ENCODE measurements at places on chromosomes 11 and 22. TPM values are rescaled to one million over a fixed set of nuclear protein-coding genes. Genes with fewer than 3 reads are reported as not detected.

GRCh38 chr11:30107899-30108298 lies 91.1 kb upstream of the KCNA4 start:
- DNase-seq = no peak

- DNase-seq = peak; percentile 21
Measured at GRCh38 chr11:34501500-34501899, 12.1 kb downstream of the ELF5 start.

GRCh38 chr22:37485395-37486223 lies 575 bp downstream of the MFNG start:
- no peak for DNase-seq

GRCh38 chr22:47352920-47353700 lies 590.7 kb downstream of the TBC1D22A start:
- DNase-seq = no peak

GRCh38 chr11:78838417-78838816 lies 263.8 kb upstream of the NARS2 start:
- no peak for DNase-seq

DNA sequence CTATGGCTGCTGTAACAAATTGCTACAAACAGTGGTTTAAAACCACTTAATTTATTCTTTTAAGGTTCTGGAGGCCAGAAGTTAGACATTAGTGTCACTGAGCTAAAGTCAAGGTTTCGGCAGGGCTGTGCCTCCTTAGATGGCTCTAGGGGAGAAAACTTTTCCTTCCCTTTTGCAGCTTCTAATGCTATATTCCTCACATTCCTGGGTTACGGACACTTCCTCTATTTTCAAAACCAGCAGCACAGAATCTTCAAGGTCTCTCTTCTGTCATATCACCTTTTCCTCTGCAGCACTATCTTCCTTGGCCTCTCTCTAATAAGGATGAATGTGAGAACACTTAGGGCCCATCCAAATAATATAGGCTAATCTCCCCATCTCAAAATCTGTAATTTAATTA lies 87.0 kb downstream of the C11orf87 start:
- DNase-seq = no peak

GRCh38 chr11:60127311-60127811 lies 38.9 kb downstream of the MS4A2 start:
- no peak for DNase-seq

The OR4D6 gene
- total RNA-seq = not detected

The MPPED2 gene
- 16.3 TPM for total RNA-seq

The DLG2 gene
- total RNA-seq = 2.9 TPM

The DEFB131B gene
- total RNA-seq = not detected

The EI24 gene
- 22.3 TPM for total RNA-seq

All from uterus (tissue), 4 donors.